Right cardiac atrium (tissue), 5 donors: ENCODE measurements at places on chromosomes 12 and 14. TPM values are rescaled to one million over a fixed set of nuclear protein-coding genes. Genes with fewer than 3 reads are reported as not detected.

GRCh38 chr14:85948153-85948552, 418.2 kb downstream of the FLRT2 start:
- no peak for DNase-seq

TCTN1 gene
- 45.3 TPM for total RNA-seq

DNA sequence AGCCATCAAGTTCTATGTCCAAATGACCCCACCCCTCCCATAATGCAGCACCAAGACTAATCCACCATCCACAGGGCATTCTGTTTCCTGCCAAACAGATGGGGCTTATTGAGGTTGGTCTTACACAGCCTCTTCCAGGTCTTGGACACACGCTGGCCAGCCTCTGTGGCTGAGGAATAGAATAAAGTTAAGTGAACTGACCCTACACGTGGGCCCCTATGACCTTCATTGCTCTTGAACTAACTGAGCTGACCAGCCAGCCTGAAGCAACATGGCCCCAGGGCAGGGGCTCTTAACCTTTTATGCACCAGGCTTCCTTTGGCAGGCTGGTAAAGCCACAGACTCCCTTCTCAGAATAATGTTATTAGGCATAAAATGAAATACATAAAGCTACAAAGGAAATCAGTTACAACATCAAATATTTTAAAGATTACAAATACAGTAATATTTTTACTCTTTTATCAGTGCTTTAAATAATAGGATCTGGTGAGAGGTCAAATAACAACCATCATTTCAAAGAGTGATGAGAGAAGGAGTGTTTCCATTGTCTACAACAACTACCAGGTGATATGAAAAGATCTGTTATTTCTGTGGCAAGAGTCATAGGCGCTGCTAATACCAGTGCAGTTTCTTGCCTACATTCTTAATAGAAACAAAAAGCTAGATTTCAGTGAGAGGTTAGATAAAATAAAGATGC, 192.9 kb upstream of the NUDT4 start:
- DNase-seq: no peak

AVPR1A gene
- total RNA-seq: 0.53 TPM

NGB gene
- total RNA-seq: not detected

CMKLR1 gene
- 7.8 TPM for total RNA-seq

GRCh38 chr14:80718940-80719339, 222.6 kb downstream of the CEP128 start:
- DNase-seq: no peak

NAV3 gene
- total RNA-seq: 6.8 TPM

GRCh38 chr12:104201238-104202001, 14.2 kb upstream of the TXNRD1 start:
- no peak for DNase-seq

GRCh38 chr12:98644433-98644711, 216 bp downstream of the IKBIP start:
- DNase-seq: peak; percentile 78

SERPINA9 gene
- total RNA-seq: not detected

- DNase-seq: no peak
Observed at GRCh38 chr12:46667551-46667950, 158.2 kb downstream of the SLC38A4 start.

- DNase-seq: no peak
Observed at GRCh38 chr14:100834082-100834793, 8.3 kb downstream of the MEG3 start.

- DNase-seq: no peak
Observed at GRCh38 chr14:101521473-101521915, 39.8 kb upstream of the DIO3 start.

- DNase-seq: no peak
Observed at GRCh38 chr12:12171991-12172511, 94.8 kb downstream of the LRP6 start.

OTX2 gene
- not detected for total RNA-seq

DNA sequence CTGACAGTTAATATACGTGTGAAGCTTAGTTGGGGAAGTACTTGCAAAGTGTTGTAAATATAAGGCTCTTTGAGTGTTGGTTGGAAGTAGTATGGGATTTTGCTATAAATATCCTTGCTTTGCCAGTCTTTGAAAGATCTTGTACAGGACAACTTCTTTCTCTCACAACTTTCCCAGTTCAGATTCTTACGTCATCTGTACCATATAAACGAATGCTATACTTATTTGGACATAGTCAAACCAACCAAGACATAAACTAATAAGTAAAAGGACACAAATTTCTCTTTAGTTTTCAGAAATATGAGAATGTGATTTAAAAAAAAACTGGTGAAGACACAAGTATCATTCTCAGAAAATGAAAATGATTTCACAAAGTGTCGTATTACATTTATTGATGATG, 153.1 kb upstream of the NPAS3 start:
- DNase-seq: no peak

DNA sequence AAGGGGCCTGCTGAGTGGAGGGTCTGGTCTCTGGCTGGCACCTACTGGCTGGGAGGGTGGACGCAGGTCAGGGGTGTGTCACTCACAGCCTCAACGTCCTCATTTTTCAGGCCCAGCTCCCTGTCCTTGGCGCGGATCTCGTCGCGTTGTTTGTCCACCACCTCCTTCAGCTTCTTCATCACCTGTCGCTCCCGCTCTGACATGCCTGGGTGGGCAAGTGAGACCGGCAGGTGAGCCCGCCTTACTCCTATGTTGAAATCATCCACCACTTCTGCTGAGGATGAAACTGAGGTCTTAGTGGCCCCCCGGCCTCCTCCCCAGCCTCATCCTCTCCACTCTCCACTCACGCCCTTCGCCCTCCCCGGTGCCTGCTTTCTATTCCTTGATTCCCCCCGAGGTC, 34.2 kb downstream of the RILPL1 start:
- DNase-seq: no peak
